ENCODE measurements at places on chromosomes 11 and 22.

DNA sequence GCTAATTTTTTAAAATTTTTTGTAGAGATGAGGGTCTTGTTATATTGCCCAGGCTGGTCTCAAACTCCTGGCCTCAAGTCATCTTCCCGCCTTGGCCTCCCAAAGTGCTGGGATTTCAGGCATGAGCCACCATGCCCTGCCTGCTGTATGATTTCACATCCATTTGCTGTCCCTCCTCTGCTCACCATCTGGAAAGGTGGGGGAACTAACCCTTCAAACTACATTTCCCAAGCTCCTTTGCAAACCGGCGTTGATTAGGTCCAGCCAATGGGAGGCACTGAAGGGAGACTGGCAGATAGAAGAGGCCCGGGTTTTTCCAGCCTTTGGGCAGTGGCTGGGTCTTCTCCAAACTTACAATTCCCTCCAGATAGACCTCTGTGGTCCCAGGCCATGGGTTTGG is 19.3 kb downstream of the RFPL1 start:
- no peak for DNase-seq

- no peak for DNase-seq
Measured at GRCh38 chr22:37525073-37525745, 6.0 kb upstream of the CARD10 start.

GRCh38 chr22:19604711-19605268 is 80.6 kb upstream of the CLDN5 start:
- no peak for DNase-seq

DNA sequence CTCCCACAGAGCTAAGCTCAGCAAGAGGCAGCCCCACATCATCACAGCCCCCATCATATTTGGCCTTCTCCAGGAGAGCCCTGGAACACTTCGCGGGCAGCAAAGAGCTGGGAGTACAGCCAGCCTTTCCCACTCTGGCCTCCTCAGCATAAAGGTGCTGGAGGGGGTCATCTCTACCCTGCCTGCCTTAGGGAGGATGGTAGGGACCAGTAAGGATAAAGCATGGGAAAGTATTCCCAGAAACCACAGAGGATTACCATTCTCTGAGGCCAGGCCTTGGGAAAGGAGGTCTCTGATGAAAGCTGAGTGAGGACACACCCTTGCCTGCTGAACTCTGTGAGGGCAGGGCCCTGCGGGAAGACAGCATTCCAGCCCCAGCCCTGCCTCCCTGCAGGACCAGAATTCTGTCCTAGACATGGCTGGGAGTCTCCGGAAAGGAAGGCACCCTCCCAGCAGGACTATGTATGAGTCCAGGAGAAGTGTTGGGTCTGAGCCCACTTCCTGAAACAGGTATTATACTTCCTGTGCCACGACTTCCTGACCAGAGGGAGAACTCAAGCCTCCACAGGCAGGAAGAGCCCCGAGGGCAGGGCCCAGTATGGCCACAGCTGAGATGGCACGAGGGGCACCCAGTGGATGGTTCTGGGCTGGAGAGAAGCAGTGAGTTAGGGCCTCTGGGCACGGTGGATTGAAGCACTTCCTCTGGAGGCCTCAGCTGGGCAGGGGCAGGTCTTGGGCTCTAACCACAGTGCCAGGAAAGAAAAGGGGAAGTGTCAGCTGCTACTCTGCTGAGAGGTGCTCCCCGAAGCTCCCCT is 12.9 kb upstream of the CASTOR1 start:
- no peak for DNase-seq

GRCh38 chr11:24679821-24680351 is 183.0 kb downstream of the LUZP2 start:
- no peak for DNase-seq

GRCh38 chr11:126186708-126187529 is 24.5 kb downstream of the RPUSD4 start:
- DNase-seq, result no peak

DNA sequence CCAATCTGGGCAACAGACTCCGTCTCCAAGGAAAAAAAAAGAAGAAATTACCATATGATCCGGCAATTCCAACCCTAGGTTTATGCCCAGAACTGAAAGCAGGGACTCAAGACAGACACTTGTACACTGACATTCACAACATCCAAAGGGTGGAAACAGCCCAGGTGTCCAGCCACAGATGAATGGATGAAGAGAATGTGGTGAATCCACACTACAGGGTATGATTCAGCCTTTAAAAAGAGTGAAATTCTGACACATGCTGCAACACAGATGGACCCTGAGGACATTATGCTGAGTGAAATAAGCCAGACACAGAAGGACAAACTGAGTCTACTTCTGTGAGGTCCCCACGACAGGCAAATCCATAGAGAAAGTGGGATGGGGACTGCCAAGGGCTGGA is 43.9 kb downstream of the SGSM3 start:
- no peak for DNase-seq

DNA sequence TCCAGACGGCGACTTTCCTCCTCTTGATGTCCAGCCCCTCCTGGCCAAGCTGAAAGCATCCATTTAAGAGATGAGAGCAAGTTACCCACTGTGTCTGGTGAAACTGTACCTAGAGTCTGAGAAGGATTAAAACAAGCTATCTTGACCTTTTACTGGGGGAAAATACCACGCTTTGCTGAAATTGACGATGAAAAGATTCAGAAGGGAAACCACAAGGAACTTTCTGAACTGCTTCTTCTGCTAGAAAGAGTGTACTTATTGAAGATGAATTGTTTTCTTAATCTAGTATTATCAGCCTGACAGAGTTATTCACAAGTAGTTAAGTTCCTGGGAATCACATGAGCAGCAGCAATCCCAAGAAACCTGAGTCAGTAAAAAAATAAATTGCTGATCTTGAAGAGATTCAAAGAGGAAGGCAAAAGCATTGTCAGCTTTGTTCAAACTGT is 13.1 kb upstream of the MS4A6A start:
- no peak for DNase-seq

DNA sequence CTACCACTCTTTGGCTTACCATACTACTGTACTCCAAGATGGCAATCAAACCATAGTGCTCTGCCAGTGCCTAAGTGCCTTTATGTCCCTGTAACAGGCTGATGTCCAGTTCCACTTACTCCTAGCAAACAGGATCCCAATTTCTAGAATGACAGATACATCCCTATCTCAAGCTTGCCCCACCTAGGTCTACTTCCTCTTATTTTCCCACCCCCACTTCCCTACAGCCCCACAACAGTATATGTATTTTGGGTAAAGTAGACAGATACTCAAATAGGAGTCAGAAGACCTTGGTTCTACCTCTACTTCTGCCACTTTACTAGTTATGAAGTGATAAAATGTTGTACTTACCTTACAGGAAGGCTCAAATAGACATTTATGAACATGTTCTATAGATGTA is 24.1 kb downstream of the SIK3 start:
- DNase-seq, result no peak

DNA sequence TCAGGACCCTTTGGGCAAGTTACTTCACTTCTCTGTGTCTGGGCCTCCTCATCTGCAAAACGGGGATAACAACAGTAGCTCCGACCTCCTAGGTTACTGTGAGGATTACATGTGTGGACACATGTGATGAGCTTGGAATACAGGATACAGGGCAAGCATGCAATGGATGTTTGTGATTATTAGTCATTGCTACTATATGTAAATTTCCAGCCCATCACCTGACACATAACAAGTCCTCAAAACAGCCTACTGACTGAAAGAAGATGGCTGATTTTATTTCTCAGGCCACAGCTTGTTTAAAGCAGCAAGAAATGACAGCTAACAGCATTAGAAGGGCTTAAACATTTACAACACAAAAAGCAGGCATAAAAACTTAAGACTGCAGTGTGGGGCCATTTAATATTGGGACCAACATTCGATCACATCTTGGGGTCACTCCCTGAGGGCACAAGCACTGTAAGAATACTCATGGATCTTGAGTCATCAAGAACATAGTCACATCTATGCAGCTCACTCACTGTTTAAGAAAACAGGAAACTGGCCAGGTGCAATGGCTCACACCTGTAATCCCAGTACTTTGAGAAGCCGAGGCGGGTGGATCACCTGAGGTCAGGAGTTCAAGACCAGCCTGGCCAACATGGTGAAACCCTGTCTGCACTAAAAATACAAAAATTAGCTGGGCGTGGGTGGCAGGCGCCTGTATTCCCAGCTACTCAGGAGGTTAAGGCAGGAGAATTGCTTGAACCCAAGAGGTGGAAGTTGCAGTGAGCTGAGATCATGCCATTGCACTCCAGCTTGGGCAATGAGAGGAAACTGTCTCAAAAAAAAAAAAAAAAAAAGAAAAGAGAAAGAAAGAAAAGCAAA is 49.5 kb downstream of the ABTB2 start:
- no peak for DNase-seq

DNA sequence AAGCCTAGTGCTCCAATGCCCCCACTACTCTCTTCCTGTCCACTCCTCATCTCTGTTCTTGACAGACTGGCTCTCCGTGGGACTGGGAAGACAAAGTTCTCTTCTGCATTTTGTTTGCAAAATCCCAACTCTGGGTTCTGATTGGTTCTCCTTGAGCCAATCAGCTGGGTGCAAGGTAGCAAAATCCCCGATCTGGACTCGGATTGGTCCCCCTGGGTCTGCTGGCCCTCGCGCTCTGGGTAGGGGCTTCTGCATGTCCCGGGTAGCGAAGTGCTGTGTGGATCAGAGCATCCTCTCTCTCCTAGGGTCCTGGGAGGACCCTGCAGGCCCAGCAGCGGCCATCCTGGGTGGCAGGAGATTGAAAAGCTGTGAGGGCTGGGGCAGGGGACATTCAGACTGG is 22.3 kb upstream of the A4GALT start:
- DNase-seq, result no peak

DNA sequence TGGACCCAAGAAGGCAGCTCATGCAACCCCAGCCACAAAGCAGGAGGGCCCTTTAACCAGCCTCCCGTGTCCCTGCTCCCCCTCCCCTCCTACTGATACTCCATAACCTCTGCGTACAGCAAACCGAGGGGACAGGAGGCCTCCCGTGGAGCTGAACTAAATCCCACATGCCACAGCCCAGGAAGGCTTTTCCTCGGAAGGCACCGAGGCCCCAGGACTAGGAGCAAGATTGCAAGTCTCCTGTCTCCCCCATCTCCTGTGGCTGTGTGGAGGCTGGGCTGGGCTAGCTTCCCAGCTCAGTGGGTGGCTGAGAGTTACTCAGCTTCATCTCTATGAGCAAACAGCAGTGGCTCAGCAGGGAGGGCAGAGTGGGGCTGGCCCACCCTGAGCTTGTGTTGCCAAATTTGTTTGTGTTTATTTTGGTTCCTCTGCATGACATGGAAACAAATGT is 62.7 kb upstream of the NECTIN1 start:
- DNase-seq, result no peak

- no peak for DNase-seq
Measured at GRCh38 chr22:45768490-45768889, 96.9 kb downstream of the ATXN10 start.

DNA sequence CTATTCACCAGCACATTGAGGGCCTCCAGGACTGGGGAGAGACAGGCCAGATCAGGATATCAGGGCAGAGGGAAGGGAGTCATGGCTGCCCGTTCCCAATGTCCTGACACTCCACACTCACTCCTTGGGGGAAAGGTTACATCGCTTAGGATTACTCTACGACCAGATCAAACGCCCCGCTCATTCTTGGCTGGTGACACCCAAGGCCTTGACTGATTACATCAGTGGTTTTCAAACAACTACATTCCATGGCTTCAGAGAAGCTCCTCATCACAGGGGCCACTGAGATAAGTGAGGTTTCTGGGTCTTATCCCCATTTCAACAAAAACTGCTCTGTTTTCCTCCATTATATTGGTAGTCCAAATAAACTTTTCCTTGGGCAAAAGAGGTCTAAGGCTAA is 15.0 kb downstream of the UBE2L6 start:
- DNase-seq, result no peak

GRCh38 chr11:42257534-42257933 is 798.1 kb upstream of the LRRC4C start:
- DNase-seq, result no peak

- no peak for DNase-seq
Measured at GRCh38 chr11:68503251-68503687, 42.7 kb downstream of the PPP6R3 start.

GRCh38 chr11:110857892-110858546 is 145.8 kb upstream of the ARHGAP20 start:
- DNase-seq, result no peak

GRCh38 chr11:65549096-65549495 is 9.1 kb downstream of the LTBP3 start:
- DNase-seq, result no peak

GRCh38 chr11:82756765-82757639 is 23.3 kb upstream of the FAM181B start:
- no peak for DNase-seq

GRCh38 chr22:45995405-45996101 is 18.6 kb upstream of the WNT7B start:
- no peak for DNase-seq
